Brain pericyte (primary cell): ENCODE measurements at places on chromosomes 16 and 17.

DNA sequence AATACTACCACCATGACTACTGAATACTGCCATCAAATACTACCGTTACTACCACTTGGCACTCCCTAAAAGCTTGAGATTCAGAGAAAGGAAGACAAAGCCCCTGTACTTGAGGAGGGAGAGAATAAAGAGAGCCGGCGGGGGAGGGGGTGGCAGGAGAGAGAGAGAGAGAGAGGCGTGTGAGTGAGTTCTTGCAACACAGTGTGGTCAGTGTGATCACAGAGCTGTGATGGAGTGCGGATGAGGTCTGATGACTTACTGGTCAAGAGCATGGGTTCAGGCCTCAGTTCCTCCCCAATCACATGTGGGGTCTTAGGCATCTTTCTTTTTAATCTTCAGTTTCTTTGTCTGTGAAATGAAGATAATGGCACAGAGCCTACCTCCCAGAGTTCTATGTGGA lies 19.2 kb downstream of the PRKCB start:
- no peak for DNase-seq

DNA sequence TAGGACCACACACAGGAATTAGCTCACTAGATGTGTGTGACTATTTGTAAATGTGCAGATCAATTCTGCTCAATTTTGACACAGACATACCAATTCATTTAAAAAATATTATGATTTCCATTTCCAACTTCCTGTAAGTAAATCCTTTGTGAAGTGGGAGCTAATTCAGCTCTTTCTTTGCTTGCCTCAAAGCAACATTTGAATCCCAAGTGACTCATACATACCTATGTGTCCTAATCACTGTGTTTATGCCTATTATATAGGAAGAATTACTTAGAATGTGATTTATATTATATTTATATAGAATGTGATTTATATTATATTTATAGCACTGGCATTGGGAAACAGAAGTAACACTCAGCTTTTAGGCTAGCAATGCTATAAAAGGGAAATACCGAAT lies 195.9 kb upstream of the C17orf78 start:
- DNase-seq = no peak

DNA sequence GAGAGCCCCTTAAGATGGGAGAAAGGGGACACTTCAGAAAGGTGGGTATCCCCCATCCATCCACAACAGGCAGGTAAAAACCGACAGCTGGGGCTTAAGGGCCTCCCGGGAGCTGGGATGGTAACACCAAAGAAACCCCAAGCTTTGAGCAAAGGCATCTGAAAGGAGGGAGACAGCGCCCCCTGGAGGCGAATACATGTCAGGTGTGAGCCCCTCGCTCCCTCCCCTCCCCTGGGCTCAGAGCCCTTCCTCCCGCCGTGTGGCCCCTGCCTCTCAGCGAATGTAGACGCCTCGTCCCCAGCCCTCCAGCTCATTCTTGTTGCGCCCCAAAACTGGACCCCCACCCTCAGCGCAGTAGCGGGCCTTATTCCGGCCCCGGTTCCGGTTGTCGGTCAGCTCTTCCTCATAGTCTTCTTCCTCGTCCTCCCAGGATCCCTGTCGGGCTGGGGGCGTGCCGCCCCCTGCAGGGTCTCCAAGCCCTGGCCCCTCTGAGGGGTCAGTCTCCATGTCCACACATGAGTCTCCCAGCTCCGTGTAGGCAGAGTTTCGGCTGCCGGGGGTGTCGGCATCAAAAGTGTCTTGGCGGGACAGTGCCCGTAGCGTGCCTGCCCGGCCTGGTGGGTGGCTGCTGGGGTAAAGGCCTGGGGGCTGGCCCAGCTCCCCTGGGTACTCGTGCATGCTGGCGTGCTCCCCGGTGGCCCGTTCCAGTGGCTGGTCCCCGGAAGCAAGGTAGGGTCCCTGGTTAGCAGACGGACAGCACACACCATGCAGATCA lies 9.1 kb upstream of the ARL5C start:
- no peak for DNase-seq

GRCh38 chr16:19295393-19295792 lies 9.9 kb downstream of the CLEC19A start:
- no peak for DNase-seq

GRCh38 chr16:78761427-78761826 lies 662.0 kb downstream of the WWOX start:
- DNase-seq = no peak
